Activated T-helper 1 cell treated with anti-CD3 and anti-CD28 coated beads, Interleukin-2, amount 50 U/mL, for 16 hours (primary cell): ENCODE measurements at places on chromosomes 6 and 20.

DNA sequence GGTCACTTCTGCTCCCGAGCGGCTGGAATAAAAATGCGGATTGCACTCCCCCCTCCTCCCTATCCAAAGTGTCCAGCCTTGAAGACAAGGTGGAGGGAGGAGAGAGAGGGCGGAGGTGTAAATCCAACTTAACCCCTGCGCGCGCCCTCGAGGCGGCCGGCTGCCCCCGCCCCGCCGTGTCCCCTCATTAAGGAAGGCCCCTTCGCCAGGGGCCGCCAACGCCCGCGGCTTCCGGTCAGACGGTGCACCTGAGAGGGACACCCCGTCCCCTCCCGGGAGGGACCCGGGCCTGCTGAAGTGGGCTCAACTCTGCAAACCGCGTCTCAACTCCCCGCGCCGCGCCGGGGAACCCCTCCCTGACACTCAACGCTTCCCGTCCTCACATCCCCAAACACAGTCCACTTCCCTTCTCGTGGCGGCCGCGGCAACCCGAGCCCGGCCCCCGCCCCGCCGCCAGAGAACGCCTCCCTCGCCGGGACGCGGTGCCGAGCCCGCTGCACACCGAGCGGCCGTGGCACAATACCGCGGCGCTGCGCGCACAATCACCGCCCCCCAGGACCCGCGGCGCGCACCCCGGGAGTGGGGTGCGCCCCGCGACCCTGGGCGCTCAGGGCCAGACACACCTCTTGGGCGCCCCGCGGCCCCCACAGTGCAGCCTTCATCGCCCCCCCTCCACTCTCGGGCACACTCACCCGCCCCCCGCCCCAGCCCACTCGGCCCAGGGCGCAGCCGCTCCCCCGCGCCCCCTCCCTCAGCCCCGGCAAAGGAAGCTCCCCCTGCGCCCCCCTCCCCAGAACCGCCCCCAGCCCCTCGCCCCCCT, 102.5 kb downstream of the NOL4L start:
- no peak for DNase-seq

DNA sequence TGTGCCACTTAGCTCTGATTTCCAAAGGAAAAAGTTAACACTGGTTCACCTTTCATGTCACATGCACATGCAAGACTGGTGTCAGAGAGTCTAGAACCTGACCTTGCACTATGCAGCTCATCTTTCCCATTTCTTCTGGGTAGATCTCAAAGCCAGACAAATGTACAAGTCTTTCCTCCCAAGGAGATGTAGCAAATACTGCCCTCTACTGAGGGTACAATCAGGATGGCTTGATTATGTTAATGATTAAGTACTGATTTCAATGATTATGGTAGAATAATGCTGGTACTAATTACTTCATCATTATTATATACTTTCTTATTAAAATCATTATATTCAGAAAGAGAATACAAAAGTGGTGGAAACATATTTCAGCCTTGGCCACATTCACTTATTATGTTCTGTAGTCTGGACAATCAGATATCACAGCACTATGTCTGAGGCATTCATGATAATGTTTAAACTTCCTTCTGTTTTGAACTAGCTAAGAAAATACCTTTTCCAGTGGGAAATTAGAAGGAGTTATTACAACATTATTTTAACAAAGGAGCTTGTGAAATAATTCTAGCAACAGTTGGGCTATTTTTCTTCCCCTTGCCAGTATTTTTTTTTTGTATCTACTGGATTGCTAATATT, 68.5 kb upstream of the FOXO3 start:
- no peak for DNase-seq

DNA sequence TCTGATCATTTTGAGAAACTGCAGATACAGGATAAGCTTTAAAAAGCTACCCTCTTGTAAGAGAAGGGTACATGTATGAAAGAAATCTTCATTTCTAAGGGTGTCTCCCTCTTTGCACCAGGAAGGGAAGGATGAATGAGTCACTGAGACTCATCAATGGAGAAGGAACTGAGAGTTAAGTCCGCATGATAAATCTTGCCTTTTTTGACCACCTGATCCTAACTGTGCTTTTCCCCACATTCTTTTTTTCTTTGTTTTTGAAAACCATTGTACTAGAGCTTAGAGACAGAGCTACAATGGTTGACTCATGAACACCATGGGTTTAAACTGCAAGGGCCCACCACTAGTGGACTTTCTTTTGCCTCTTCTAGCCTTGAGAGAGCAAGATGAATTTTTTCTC, 353.0 kb upstream of the RGS17 start:
- DNase-seq = no peak

GRCh38 chr20:64082820-64083377, 1.3 kb downstream of the LKAAEAR1 start:
- no peak for DNase-seq

- DNase-seq = no peak
Measured at GRCh38 chr6:43884652-43885022, 114.6 kb downstream of the VEGFA start.

GRCh38 chr6:47165918-47166317, 123.8 kb upstream of the ADGRF1 start:
- DNase-seq = no peak

DNA sequence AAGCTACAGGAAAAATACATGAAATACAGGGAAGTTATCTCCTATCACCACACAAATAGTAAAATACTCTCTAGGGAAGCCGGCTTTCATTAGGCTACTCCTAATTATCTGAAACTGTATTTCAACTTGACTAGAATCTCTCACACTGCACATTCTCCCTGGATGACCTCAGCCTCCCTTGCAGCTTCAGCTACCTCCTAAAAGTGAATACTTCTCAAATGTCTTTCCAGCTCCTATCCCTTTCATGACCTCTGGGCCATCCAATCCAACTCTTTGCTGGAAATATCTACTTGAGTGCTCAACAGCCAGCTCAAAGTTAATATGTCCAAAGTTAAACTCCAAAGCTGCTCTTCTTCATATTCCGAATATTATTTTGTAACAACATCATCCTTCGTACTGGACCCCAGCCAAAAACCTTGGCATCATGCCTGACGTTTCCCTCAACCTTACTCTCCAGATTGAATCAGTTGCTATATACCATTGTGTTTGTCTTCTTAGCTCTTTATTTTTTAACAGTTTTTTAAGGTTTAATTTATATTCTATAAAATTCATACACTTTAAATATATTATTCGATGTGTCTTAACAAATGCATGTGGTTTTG, 29.4 kb upstream of the KIF6 start:
- no peak for DNase-seq

- DNase-seq = no peak
Measured at GRCh38 chr6:57283911-57284455, 33.4 kb upstream of the PRIM2 start.
